Cardiac septum (tissue), 1 donor: ENCODE measurements at places on chromosomes 3 and 15. TPM values are rescaled to one million over a fixed set of nuclear protein-coding genes. Genes with fewer than 3 reads are reported as not detected.
A peak's percentile ranks its signal among the peaks of the same experiment; 100 is the strongest.

GP9 gene
- total RNA-seq = 0.27 TPM

UROC1 gene
- total RNA-seq = not detected

- DNase-seq = no peak
Measured at GRCh38 chr15:97030251-97030650, 699.8 kb downstream of the NR2F2 start.

DNA sequence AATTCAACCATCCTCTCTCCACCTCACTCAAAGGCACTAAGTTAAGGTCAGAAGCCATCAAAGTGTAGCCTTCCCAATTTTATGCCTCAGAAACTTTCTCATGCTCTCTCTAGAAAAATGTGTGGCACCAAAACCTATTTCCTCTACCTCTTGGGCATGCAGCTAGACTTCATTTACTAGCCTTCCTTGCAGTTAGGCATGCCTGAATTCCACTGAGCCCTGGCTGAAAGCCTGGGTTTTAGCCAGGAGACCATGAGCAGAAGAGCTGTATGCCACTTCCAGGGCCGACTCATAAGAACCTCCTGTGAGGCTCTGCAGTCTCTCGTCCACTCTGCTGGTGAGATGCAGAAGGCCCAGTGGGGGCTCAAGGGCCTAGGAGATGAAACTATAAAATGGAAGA lies 145.0 kb downstream of the MYLK start:
- no peak for DNase-seq

FAM174B gene
- 6.5 TPM for total RNA-seq

DNA sequence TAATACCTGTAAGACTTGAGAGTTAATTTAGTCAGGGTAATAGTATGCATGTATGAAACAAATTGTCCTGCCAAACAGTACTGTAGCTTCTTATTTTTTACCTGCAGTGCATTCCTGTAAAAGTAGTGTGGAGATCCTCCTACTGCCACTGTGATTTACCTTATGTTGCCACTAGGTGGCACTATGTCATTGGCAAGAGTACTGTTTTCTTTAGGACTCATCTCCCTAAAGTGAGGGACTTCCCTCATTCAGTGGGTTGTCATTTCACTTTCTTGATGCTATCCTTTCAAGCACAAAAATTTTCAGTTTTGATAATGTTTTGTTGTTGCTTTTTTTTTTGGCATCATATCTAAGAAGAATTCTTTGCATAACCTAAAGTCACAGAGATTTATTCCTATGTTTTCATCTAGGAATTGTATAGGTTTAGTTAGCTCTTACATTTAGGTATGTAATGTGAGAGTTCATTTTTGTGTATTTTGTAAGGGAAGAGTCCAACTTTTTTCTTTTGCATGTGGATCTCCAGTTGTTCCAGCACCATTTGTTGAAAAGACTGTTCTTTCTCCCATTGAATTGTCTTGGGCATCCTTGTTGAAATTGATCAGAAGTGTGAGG lies 105.7 kb downstream of the AKAP13 start:
- DNase-seq = no peak

DNA sequence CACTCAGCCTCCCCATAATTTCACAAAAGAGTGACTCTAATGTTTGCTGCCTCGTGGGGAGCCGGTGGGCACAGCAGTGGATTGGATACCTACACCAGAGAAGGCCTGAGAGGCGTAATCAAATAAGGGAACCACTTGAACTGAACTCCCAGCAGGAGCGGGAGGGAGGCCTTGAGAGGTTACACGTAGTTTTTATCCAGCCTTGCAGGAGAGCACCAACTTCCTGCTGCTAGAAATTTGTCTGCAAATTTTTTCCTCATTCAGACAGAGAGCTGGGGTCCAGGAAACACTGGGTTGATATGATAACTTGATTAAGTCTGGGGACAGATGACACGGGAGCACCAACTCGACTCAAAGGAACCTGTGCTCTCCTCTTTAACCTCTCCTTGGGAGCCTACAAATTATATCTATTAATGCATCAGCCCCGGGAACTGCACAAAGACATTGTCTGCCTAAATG lies 69.8 kb downstream of the HES1 start:
- DNase-seq = no peak

- no peak for DNase-seq
Measured at GRCh38 chr3:71541313-71541712, 42.2 kb downstream of the FOXP1 start.

GRCh38 chr3:135618123-135618522 lies 347.4 kb upstream of the PPP2R3A start:
- DNase-seq = no peak

CEP63 gene
- 32.1 TPM for total RNA-seq

DNA sequence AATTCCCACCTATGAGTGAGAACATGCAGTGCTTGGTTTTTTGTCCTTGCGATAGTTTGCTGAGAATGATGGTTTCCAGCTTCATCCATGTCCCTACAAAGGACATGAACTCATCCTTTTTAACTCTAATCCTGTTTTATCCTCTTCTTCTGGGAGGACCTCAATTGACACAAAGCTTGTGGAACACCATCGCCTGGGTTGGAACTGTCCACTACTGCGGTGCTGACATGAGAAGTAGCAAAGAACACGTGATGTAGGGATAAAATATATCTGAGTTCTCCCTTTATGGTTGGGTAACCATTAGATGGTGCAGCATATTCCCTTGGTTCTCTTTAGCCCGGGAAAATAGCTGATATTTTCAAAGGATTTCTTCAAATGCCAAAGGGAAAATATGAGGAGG lies 105.3 kb upstream of the TOPAZ1 start:
- DNase-seq = no peak

- DNase-seq = peak; percentile 70
Measured at GRCh38 chr3:87771337-87772192, 287.2 kb downstream of the CGGBP1 start.

GRCh38 chr3:29614954-29615353 lies 334.1 kb downstream of the RBMS3 start:
- DNase-seq = no peak

GRCh38 chr3:45597581-45597980 lies 3.0 kb downstream of the LIMD1 start:
- DNase-seq = no peak

- no peak for DNase-seq
Measured at GRCh38 chr15:25708391-25708790, 154.7 kb downstream of the ATP10A start.

- DNase-seq = no peak
Measured at GRCh38 chr3:41975416-41976103, 13.7 kb upstream of the ULK4 start.

EFCC1 gene
- total RNA-seq = 1.7 TPM

DNA sequence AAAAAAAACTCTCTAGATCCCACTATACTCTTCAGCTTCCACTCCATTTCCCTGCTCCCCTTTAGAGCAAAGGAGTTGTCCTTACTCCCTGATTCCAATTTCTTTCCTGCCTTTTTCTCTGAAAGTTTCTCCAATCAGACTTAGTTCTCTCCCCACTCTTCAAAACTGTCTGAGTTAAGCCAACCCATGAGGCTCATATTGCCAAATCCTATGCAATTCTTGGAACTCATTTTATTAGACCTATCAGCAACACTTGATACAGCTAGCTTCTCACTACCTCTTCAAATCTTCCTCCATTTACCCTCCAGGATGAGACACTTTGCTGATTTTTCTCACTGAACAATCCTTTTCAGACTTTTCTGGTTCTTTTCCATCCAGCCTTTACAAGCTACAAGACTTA lies 233.1 kb downstream of the THRB start:
- DNase-seq = no peak

RAD51 gene
- total RNA-seq = 0.51 TPM

DNA sequence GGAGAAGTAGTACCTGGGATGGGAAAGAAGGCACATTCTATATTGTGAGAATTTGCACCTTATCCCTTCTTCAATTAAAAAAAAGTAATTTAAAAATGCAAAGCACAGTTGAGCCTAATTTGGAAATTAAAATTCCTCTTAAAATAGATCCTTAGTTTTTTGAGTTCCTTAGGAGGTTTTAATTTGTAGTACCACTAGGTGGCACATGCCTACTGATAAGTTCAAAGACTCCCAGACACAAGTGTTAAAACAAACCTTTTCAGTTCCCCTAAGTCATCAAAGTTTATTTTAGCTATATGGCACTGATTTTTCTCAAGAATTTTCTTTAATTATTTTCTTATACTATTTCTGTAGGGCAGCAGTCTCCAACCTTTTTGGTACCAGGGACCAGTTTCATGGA lies 127.6 kb upstream of the AZI2 start:
- DNase-seq = no peak

DNA sequence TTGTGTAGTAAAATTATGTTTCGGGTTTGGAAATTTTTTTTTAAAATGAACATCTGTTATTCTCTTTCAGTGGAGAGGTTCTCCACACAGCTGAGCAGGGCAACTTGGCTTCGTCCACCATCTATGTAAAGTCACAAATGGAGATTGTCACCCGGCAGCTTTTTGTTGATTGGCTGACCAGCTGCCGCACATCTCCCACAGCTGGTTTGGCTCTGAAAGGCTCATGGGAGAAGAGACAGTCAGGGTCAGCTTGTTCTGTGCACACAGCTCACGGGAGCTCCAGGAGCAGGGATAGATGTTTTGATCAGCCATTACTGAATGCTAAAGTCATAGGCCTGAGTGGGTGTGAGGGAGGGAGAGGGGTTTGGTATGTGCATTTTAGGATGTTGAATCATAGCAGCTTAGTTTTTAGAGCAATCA lies 12.9 kb upstream of the CCDC80 start:
- no peak for DNase-seq

CX3CR1 gene
- 1.3 TPM for total RNA-seq

ALDH1A3 gene
- 7.8 TPM for total RNA-seq

GRCh38 chr15:27820722-27821121 lies 278.4 kb downstream of the OCA2 start:
- no peak for DNase-seq

DNA sequence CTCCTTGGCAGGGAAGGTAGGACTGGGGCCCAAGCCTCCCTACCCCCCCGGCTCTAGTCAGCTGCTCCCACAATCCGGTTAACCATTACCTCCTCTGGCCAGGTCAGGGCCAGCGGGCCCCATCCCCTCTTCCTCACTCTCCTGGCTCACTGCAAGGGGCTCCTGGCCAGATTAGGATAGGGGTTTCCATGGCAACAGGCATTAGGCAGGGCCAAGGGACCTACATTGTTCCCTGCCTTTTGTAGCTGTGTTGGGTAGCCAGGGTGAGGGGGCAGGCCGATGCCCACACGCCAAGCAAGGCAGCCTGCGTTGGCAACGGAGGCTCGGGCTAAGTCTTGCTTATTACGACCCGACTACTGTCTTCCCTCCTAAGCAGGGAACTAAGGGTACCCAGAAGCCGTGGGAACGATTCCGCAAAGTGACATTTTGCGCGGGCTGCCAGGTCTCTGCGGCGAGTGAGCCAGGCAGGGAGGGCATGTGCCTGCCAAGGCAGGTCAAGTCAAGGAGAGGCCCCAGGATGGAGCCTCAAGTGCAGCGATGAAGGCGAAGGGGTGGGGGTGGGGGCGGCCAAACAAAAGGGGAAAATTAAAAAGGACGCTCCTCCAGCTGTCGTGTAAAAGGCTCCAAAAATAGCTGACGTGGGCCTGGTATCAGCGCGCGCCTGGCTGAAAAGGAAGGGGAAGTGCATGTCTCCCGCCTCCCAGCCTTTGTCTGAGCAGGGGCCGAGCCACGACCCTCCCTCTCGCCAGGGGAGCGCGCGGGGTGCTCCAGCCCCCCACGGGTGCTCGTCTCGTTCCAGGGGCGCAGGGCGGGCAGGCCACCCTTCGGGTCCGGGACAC lies 919 bp downstream of the IDH2 start:
- DNase-seq = peak; percentile 88

CLRN1 gene
- total RNA-seq = not detected

DNA sequence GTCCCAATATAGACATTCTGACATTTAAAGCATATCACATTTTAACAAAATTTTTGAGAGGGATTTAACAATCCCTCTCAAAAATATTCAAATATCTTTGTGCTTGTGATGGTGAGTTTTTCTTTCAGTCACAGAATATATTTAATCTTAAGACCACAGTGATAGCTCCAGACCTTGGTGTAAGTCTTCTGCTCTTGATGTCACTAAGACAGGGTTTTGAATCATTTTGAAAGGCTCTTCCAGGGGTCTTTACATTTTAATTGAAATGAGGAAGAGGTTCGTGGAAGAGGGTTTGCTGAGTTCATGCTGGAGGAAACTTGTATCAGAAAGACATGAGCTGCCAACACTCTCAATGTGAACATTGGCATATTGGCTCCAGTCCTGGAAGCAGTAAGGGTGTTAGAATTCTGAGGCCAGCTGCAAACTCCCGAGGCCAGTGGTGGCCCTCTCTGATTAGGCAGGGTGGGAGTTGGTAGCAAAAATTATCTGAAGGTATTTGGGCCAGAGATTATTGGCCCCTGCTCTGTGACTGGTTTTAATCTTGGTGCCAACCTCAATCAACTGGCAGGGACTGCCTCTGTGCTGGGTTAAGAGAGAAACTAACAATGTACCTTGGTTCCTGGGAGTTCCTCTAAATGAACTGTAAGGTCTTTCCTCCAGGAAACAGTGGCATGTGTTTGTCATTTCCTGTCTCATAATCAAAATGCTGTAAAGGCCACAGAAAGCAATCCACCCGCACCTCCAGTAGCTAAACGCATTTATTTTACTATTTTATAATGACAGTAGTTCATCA lies 5.3 kb downstream of the POU1F1 start:
- DNase-seq = no peak

GREM1 gene
- total RNA-seq = 0.59 TPM

DNA sequence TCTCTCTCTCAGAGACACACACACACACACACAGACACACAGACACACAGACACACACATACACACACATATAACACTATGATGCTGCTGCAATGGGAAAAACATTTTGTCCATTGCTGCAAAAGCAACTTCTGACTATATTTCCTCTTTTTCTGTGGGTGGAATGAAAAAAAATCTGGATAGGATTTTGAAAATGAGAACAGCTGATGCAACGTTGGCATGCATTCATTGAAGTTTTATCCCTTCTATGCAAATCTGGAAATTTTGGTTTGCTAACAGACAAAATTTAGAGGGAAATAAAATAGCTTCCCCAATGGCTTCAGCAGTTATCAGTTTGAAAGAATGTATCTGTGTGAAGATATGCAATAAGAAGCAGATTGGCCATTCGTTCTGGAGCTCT lies 763.4 kb upstream of the GRM7 start:
- DNase-seq = no peak

DNA sequence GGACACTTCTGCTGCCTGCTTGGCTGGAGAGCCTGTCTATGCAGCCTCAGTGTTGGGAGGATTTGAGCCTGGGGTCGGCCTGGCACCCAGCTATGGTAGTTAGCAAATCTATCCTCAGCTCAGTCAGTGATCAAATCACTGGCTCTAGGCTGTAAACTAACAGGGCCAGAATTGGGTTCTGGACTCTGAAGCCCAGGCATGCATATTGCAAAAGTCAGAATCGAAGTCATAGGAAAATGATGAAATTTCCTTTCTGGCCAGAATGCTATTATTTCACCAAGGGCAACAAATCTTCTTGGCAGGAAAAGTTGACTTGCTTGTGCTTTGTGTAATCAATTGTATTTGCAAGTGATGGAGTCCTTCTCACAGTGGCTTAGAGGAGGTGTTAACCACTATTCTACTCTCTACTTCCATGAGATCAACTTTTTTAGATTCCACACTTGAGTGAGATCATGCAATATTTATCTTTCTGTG lies 482.6 kb upstream of the TPRG1 start:
- DNase-seq = no peak

- DNase-seq = no peak
Measured at GRCh38 chr3:107063351-107063750, 313.9 kb upstream of the CCDC54 start.
